ENCODE measurements at places on chromosomes 6 and 20.

- DNase-seq = no peak
These were observed 72.3 kb upstream of the CCN2 start for GRCh38 chr6:132023490-132023889.

- no peak for DNase-seq
These were observed 195.0 kb upstream of the TSHZ2 start for GRCh38 chr20:52777171-52777570.

- DNase-seq = no peak
These were observed 39.4 kb downstream of the ITCH start for GRCh38 chr20:34402461-34402860.

- DNase-seq = no peak
These were observed 223.9 kb downstream of the TSHZ2 start for GRCh38 chr20:53195876-53196610.

DNA sequence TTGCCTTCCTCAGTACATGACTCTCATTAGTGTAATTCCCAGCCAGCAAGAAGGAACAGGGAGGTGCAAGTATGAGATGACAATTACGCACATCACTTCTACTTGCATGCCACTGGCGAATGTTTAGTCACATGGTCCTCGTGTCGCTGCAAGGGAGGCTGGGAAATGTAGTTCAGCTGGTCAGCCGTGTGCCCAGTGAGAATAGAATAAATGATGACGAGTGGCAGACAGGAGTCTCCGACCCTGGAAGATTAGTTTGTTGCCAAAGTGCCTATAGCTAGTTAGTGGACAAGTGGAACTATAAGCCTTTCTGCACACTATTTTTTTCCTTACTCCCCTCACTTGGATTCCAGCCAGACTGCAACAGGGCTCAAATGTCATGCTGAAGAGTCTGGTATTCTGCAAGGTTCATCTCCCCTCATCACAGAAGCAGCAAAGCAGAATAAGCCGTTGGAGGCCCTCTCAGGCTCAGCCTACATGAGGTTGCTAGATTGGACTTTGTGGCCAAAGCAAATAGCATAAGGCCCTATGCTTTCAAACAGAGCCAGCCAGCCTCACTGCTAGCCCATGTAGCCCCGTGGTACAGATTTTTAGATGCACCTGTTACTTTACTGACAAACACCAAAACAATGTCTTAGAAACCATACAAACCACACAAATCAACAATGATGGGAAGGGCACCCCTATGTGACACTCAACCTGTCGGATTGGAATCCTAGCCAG lies 9.7 kb downstream of the LINC00237 start:
- DNase-seq = no peak

DNA sequence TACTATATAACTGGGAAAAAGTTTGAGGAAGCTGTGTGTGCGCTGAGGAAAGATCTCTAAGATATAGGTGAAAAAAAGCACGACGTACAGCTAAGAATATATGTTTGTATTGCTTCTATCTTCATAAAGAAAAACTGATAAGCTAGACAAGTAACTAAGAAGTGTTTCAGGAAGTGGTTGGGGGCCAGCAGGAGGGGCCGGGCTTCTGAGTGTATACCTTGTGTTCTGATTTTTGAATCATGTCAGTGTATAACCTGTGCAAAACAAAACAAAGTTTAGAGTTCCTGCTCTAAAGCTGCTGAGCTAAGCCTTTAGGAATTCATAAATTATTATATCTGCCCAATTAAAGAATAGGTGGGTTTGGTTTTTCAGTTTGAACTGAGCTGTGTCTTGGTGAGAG lies 7.9 kb upstream of the OSER1 start:
- DNase-seq = no peak

All from activated CD8-positive, alpha-beta memory T cell treated with anti-CD3 and anti-CD28 coated beads for 24 hours (primary cell).